Stimulated activated naive CD8-positive, alpha-beta T cell treated with anti-CD3 and anti-CD28 coated beads, Interleukin-15, Interleukin-2, amounts not matched to agents 100 U/mL and 50 U/mL, for 24 hours (primary cell): ENCODE measurements at places on chromosomes 7 and 10.
A peak's percentile ranks its signal among the peaks of the same experiment; 100 is the strongest.

- no peak for DNase-seq
Measured at GRCh38 chr7:2775785-2776184, 68.3 kb downstream of the GNA12 start.

GRCh38 chr10:45378914-45379726, 5.1 kb downstream of the ALOX5 start:
- no peak for DNase-seq

- no peak for DNase-seq
Measured at GRCh38 chr7:148153616-148154284, 436.8 kb upstream of the C7orf33 start.

GRCh38 chr10:32930036-32930435, 28.0 kb downstream of the ITGB1 start:
- DNase-seq = no peak

DNA sequence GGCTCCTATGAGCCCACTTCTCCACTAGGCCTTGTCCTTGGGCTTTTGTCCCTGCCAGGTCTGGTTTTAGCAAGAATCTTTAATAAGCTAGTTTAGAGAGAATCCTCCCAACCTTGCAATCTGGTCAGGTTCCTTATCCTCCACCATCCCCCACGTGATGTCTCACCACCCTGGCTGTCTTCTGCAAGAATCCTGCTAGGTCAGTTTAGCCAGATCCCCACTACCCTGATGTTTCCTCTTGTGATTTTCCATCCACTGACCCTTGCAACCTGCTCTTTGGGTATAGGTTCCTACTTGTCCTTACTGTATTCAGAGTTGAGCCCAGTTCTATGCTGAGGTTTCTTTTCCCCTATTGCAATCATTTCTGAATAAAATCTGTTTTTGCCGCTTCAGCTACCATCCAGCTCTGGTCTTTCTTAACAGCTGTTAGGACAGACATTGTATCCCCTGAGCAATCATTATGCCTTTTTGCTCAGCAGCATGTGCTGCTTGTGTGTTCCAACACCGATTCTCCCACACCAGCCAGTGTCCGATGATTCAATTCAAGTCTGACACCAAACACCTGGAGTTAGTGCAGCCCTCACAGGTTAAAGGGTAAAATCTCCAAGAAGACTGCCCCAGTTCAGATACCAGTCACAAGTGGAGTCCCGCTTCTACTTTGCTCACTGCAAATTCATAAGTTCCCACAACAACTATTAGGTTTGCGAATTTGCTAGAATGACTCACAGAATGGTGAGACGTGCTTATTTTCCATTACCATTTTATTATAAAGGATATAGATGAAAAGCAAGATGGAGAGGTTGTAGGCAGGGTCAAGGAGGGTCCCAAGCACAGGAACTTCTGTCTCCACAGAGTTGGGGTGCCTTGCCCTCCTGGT, 62.2 kb upstream of the ADCY1 start:
- DNase-seq = no peak

DNA sequence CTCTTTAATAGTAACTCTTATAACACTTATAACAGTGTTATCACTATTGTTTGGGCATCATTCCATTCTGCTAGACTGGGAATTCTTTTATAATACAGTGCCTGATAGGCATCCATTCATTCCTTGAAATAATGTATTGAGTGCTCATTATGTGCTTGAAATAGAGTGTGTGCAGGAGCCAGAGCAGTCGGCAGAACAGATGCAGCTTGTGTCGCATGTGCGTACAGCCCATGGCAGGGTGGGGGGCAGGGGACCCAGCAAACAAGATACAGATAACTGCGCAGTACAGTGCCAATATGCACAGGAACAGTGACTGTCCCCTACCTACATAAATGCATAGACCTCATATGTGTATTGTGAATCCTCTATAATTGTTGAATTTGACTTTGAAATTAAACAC, 99.3 kb downstream of the KAT6B start:
- no peak for DNase-seq

GRCh38 chr10:51251110-51251509, 176.8 kb downstream of the PRKG1 start:
- no peak for DNase-seq

DNA sequence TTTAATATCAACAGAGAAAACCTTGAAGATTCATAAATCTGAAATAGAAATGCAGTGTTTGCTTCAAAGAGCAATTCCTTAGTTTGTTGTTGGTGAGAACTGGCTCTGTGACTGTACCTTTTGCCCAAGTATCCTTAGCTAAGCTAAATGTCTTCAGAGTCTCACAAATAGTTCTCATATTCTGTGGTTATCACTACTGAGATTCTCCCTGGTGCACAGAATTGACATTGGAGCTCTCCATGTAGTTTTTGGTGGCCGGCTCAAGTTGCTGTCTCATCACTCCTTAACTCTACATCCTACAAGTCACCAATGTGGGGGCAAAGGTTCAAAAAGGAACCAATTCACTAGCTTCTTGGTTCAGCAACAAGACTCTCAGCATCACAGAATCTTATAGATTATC, 780.3 kb downstream of the LRMDA start:
- no peak for DNase-seq

- DNase-seq = no peak
Measured at GRCh38 chr10:14587540-14588083, 187.1 kb downstream of the FAM107B start.

- DNase-seq = no peak
Measured at GRCh38 chr7:127652333-127653248, 597 bp downstream of the SND1 start.

DNA sequence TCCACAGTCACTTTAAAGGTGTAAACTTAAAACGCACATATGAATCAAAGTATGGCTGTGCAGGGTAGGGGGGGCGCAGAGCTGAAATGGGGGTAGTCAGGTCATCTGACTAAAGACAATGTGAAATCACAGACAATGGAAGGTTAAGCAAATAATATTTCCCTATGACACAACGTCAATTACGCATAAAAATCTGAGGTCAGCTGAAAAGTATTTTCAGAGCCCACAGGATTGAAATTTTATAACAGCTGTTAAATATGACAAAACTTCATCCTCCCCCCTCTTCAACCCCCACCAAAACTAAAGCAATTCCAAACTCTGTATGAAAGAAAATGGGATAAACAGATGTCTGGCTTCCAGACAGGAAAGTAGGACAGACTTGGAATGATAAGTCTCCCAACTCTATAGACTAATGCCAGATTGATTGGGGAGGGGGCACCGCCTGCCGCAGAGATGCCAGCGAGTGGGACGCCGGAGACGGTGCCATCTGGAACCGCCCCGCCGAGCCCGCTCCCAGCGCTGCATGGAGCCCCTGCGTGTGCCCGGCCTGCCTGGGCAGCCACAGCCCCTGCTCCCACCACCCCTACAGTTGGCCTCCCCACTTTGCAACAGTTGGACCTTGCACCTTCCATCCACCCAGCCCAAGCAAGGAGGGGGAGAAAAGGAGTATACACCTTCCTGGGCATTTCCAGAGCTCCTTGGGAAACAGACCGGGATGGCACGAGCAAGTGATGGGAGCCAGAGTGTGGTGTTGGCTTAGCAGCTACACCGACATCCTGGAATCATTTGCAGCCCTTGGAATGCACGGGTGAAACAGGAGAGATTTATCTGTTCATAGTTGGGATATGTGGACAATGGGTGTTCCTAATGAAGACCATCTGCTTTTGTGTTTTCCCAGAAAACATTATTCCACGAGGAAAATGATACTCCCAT, 10.7 kb downstream of the EBF3 start:
- no peak for DNase-seq

DNA sequence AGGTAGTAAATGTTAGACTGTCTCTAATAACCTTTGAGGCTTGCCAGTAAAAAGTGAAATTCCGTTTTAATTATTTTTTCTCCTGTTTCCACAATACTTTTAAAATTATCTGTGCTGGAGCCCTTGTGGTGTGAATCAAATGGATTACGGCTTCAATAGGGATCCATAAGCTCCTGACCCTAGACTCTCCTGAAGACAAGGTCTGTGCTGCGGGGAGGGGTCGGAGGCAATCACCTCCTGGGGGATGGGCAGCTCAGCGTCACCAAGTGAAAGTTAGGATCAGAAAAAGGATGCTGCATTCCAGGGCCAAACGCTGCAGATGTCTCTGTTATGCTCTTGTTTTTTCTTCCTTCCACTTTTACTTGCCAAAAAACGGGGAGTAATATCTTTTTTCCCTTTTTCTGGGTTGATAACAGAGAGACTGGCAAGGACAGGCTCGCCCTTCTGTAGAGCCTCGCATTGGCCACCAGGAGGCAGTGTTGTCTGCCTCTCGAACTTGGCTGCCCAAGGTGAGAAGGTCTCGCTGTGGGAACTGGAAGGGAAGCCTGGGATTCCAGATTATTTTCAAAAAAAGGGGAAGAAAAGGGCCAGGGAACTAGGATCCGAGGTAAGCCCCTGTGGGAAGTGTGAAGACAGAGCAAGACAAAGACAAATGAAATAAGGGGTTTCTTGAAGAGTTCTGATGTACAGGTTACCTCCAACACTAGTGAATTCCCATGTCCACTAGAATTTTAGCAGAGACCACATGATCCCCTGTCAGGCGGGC, 621.9 kb downstream of the ACTR3B start:
- peak; percentile 5 for DNase-seq

GRCh38 chr7:120931243-120931642, 19.3 kb upstream of the ING3 start:
- no peak for DNase-seq

DNA sequence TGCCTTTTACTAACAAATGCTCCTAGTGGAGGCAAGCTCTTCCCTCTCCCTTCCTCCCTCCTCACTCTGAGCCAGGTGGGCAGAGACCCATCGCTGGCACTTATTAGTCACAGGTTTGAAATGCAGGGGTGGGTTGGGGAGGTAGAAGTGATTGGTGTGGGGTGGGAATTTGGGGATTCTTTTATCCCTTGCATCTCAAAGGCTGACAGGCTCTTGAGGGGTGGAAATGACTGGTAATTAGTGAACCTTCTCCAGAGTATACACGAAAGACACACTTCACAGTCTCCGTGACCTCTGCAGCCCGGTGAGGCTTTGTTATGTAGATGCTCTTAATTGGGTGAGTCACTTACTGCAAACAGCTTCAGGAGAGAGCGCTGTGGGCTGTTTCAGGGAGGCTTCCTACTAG, 13.9 kb upstream of the LRMDA start:
- no peak for DNase-seq
